H9 (cell line): ENCODE measurements at places on chromosomes 6 and 20. TPM values are rescaled to one million over a fixed set of nuclear protein-coding genes. Genes with fewer than 3 reads are reported as not detected.

DNA sequence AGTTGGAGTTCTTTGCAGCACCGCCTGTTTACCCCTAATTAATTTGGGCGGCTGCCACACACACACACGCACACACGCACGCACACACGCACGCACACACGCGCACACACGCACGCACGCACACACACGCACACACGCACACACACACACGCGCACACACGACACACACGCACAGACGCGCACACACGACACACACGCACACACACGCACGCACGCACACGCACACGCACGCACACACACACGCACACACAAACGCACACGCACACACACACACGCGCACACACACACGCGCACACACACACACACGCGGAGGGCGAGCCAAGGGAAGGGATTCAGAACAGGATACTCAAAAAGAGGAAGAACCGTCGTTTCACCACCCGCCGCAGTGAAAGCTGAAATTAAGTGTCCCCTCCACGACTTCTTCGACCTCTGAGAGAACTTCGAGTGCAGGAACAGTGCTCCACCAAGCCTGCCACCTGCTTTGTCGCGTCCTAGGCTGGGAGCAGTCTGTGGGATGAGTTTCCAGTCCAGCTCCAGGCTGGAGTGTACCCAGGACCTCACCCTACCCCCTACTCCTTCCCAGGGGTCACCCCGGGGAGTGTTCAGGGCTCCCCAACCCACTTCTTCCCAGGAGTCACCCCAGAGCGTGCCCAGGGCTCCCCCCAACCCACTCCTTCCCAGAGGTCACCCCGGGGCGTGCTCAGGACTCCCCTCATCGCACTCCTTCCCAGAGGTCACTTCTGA is 1.1 kb downstream of the RNASET2 start:
- no peaks in the 10 kb centered on the region for H3K27me3 ChIP-seq
- H3K27ac ChIP-seq, result no peak overlapping the region
- DNase-seq, result no peak
- H3K36me3 ChIP-seq, result peaks cover 17% of the 10 kb centered on the region

DNA sequence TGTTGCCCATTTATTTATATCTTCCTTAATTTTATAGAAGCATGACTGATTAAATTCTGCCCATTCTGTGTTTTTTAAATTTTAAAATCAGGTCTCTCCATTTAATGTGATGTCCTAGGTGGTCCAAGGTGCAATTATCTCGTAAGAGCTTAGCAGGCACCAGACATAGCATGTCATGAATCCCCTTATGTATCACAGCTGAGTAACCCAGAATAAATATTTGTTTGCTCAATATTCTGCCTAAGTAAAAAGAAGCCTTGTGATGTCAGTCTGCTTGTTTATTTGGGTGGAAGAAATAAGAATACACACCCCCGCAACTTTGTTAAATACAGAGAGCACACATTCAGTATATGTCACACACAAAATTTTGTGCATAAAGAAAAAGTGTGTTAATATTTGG is 211.3 kb downstream of the FARS2 start:
- no peaks in the 10 kb centered on the region; the same call in 2 of the 3 replicates for H3K36me3 ChIP-seq
- no peak overlapping the region for H3K4me3 ChIP-seq
- no peak for DNase-seq
- no peak overlapping the region for H3K27ac ChIP-seq

GRCh38 chr6:136499370-136499769 is 50.9 kb downstream of the MAP7 start:
- H3K27me3 ChIP-seq, result no peaks in the 10 kb centered on the region
- H3K27ac ChIP-seq, result no peak overlapping the region
- H3K4me3 ChIP-seq, result no peak overlapping the region
- DNase-seq, result no peak

GRCh38 chr6:131960371-131961133 is 9.4 kb upstream of the CCN2 start:
- H3K27me3 ChIP-seq, result no peaks in the 10 kb centered on the region
- no peak overlapping the region for H3K4me3 ChIP-seq
- no peak for DNase-seq
- no peaks in the 10 kb centered on the region; the same call in 2 of the 3 replicates for H3K36me3 ChIP-seq

Gene GGTLC1
- total RNA-seq, result not detected in 2 replicates
